Large intestine (tissue), 12 donors: ENCODE measurements at places on chromosomes 7 and 10. TPM values are rescaled to one million over a fixed set of nuclear protein-coding genes. Genes with fewer than 3 reads are reported as not detected.

DNA sequence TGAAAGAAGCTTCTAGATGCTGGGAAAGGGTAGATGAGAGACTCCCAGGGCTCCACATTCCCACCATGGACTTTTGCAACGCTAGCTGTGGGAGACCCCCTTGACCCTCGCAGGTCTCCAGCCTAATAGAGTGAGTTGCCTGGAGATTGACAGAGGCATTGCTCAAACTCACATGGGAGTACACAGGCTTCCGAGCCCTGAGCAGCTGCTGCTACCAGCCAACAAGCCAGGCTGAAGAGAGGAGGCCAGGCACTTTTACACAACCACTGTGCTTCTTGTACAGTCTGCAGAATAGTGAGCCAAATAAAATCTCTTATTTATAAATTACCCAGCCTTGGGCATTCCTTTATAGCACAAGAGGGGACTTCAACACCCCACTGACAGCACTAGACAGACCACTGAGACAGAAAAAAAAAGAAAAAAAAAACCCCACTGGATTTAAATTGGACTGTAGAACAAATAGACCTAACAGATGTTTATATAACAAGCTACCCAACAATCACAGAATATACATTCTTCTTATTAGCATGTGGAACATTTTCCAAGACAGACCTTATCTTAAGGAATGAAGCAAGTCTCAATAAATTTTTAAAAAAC, 146.2 kb downstream of the ZFAND4 start:
- DNase-seq, result no peak

Gene PRF1
- 2.0 TPM for polyA plus RNA-seq

- DNase-seq, result no peak
These were observed 25.2 kb downstream of the HTRA1 start for GRCh38 chr10:122486406-122487080.

DNA sequence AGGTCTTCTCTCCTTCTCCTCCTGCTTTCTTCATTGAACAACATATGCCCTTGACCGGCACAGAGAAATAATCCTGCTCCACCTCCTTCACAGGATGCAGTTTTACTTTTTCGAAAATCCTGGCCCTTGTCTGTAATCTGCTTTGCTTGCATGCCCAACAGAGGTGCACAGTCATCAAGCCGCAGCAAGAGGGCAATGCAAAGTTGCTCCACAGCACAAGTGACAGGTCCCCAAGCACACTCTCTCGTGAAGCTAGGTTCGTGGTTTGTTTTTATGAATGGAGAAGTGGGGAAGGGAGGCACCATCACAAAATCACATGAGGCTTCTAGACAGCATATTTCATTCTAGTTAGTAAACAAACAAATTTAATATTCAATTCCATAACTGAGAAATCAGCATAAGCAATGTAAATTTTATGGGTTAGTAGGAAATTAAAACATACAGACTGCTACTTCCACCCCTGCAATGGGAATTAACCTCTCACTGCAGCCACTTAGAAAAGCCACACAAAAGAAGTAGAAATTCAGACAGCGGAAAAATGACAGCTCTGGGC, 178.8 kb downstream of the TPK1 start:
- DNase-seq, result no peak

Gene ACSM6
- polyA plus RNA-seq, result 0.06 TPM

DNA sequence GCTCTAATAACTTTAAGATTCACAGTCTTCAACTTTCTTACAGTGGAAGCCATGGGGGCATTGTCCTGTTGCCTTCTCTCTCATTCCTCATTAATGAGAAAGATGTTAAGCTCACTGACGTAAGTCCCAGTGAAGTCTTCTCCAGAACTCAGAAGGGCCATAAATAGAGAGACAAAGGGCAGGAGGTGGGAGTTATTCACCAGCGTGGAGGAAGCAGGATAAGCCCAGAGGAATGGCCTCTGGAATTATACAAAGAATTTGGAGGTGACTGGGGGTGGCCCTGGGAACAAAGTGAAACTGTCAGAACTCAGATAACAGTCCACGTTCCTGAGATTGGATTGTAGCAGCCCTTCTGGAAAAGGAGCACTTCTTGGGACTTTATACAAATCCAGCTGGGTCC, 52.4 kb downstream of the SORBS1 start:
- DNase-seq, result peak; percentile 79

DNA sequence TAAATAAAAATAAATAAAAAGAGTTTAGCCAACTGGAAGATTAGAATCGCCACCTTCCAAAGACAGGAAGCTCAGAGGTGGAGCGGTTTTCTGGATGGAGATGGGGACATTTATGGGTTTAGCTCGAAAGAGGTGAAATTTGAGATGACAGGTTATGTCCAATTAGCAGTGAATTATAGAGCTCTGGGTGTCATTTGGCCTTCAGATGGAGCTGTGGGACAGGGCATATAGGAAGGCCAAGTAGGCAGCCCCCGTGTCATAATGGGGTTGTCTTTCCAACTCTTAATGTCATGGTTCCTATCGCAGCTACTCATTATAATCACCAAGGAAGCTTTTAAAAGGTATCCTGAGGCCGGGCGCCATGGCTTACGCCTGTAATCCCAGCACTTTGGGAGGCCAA, 21.0 kb upstream of the EEPD1 start:
- no peak for DNase-seq

DNA sequence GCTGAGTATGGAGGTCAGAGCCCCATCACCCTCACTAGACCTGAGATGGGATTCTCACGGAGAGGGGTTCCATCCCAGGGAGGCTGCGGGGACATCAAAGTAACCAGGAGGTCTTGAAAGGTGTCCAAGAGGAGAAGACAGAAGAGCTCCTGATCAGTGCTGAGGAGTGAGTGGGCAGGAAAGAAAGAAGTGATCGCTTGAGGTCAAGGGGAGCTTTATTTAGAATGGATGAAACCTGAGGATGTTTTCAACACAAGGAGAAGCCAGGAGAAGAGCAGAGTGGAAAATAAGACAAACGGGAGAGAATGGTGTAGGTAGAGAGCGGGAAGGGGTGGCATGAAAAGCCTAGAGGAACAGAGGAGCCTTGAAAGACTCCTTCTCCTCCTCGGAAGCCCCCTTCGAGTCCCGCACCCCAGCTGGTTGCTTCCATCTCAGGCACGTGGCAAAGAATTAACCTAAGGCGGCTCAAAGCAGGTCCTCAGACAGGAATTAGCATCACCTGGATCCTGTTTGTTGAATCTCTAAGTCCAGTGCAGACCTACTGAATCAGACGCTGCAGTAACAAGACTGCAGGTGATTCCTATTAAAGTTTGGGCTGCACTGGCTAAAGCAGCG, 5.8 kb downstream of the SVIL start:
- DNase-seq, result no peak

DNA sequence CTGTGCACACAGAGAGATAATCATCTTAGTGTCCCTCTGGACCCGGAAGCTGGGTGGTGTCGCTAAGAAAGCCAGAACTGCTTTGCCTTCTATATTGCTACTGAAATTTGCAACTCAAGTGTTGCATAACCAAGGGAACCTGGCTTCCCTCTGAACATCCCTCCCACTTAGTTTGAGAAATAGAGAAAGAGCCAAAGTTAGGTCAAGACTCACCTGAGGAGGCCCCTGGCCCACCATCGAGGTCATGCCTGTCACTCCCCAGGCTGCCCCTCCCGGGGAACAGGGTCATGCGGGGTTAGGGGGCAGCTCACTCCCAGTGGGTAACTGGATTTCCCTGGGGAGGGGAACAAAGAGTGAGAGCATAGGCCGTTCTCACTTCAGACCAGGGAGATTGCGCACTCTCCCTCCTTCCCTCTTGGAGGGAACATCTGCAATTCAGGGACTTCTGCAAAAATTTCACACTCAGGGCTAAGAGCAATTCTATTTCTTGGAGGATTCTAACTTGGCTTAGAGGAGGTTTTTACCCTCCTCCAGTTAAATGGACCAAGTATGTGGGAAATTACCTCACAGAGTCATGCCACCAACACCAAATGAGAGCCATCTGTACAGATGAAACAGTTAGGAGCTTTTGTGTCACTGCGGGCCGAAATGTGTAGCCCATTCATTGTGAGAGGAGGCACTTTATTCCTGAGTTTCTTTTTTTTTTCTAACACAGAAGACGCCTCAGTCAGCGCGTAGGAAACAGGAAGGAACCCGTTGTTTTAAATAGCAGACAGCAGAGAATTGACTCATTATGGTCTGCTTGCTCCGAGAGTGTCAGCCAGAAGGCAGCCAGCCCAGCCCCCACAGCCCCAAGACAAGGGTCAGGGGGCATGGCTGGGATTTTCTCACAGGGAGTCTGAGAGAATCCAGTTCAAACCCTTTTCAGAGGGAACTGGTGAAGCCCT, 221.3 kb downstream of the ARHGAP12 start:
- DNase-seq, result peak; percentile 69

DNA sequence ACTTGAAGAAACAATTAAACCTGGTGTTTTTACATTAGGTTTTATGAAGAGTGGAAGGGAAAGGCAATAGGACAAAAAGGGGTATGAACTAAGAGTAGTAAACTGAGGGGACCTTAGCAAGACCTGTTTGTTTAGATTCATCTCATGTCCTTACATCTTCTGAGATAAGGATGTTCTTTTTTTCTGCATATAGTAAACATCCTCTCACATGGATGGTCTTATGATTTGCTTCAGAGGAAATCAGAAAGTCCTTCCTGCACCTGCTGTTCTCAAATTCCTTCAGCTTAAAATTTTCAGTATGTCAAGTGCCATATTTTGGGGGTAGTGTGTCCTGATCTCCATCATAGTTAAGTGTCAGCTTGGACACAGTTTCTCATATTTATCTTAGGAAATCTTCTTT, 232.6 kb downstream of the ADK start:
- DNase-seq, result no peak

GRCh38 chr7:110205899-110206298, 885.0 kb upstream of the LRRN3 start:
- no peak for DNase-seq

DNA sequence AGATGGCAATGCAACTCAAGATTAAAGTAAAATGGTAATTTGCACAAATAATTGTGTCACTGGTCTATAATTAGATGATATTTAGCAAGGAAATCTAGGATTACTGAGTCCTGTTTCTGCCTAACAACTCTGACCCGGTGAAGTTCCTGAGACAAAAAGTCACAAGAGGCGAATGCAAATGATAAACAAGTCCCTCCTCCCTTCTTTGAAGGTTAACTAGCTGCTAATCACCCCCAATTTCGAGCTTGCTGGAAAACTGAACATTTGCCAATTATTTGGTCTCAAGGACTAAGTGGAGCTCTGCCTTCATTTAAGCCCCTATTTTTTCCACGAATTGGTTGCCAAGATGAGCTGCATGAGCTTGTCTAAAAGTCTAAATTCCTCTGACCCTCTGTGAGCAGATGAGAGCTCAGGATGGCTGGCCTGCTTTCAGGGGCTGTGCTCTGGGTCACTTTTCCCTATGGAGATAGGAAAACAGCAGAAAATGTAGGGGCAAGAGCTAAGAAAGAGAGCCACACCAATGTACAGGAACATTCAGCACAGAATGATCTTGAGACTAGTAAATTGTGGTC, 127.3 kb downstream of the MBL2 start:
- no peak for DNase-seq

DNA sequence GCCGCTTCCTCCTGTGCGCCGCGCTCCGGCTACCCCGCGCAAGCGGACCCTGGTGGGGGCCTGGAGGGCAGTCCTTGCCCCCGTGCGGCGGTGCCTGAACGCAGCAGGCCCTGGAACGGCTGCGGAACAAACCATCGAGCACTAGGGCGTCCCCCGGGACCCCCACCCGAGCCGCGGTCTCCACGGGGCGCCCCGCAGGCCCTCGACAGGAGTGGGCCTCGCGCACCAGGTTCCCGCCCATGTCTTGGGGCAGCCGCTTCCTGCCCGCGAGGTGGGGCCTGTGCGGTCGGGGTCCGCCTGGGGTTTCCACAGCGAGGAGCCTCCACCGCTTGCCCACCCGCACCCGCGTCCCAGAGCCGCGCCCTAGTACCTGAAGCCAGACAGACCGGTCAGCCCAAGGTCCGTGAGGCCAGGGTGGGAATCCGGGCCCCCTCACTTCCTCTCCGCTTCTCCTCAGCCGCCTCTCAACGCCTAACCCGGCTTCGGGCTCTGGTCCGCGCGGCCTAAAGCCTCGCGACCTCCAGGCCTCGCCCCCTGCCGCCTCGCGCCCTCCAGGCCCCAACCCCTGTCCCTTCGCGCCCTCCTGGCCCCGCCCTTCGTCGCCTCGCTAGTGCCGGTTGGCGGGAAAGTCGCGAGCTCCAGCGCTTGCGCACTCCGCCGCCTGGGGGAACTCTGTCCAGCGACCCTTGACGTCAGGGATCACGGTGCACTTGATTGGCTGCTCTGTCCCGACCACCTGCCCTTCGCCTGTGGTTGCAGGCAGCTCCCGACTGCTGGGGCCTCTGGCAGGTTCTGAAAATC, 7.0 kb upstream of the GBX1 start:
- DNase-seq, result no peak

GRCh38 chr7:158322616-158323530, 264.8 kb downstream of the PTPRN2 start:
- no peak for DNase-seq

GRCh38 chr10:21919906-21920305, 83.6 kb downstream of the DNAJC1 start:
- DNase-seq, result no peak

Gene BUB3
- polyA plus RNA-seq, result 95.2 TPM
